Caki2 (cell line): ENCODE measurements at places on chromosomes 6 and 20.

- peak; percentile 91 for DNase-seq
Measured at GRCh38 chr20:43955062-43955749, 40.6 kb downstream of the TOX2 start.

- DNase-seq = peak; percentile 6
Measured at GRCh38 chr6:108781419-108782100, 66.7 kb upstream of the ARMC2 start.

- no peak for DNase-seq
Measured at GRCh38 chr6:119552021-119552420, 202.5 kb upstream of the MAN1A1 start.

- DNase-seq = no peak
Measured at GRCh38 chr6:164034602-164035140, 620.2 kb downstream of the QKI start.

- no peak for DNase-seq
Measured at GRCh38 chr6:93218096-93218495, 201.3 kb downstream of the EPHA7 start.

DNA sequence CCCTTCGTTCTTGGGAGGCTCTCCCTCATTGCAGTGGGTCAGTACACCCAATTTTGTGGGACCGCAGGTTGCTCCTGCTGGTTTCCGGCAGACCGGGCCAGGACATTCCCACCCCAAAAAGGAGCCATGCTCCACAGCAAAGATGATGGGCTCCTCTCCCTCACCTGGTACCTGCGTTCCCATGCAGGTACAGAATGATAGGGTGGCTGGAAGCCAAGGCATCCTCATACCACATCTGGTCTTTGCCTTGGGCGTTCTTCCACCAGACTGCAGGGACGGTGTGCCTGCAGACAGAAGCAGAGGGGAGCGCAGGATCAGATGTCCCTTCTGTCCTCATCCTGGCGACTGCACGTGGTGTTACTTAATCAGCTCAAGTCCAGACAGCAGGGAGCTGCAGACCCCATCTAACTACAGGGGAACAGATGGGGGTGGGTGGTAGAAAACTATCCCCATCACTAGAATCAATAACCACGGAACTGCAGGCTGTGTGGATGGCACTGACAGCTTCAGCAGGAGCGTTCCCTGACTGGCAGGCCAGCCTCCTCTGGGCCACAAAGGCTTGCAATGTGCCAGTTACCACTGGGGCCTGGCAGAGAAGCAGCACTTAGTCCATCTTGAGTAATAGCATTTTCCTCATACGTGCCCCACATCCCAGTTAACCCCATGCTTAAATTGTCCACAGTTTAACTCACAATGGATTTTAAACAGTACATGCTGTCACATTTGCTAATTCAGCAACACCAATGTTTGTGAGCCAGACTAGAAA, 70.4 kb downstream of the ABHD12 start:
- no peak for DNase-seq

- DNase-seq = no peak
Measured at GRCh38 chr6:85679445-85680123, 36.9 kb upstream of the SYNCRIP start.

- DNase-seq = no peak
Measured at GRCh38 chr6:22755605-22756004, 186.2 kb downstream of the HDGFL1 start.

GRCh38 chr6:136655239-136656014, 105.2 kb upstream of the MAP7 start:
- DNase-seq = no peak

- DNase-seq = no peak
Measured at GRCh38 chr20:62448038-62448437, 20.7 kb upstream of the RBBP8NL start.

- DNase-seq = no peak
Measured at GRCh38 chr6:17894905-17895304, 92.5 kb downstream of the KIF13A start.

DNA sequence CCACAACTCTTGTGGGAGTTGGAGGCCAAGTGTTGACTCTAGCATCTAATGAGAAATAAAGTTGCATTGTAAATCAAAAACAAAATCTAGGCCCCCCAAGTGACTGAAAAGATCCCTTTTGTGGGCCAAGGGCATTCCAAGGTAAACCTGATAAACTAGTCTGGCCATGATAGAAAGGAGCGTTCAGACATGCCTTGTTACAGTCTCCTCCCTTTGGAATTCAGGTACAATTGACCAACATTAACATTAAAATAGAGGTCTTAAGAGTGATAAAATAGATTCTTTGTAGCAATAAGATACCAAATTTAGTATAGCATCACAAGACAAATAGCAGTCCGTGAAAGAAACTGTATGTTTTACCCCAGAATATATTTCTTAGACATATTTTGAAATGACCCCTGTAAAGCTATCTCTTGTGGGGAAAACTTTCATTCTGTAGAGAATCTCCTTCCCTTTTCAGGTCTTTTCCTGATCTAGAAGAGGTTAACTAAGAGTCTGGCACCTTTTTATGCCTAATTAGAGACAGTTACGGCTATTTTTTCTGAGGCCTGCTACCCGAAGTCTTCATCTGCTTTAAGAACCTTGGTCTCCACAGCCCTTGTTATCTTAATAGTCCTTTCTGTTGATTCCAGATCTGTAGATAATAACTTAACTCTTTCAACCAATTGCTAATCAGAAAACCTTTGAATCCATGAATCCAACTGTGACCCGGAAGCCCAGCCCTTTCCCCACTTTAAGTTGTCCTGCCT, 495.4 kb upstream of the MMS22L start:
- DNase-seq = no peak

GRCh38 chr6:84615113-84615850, 149.1 kb downstream of the TBX18 start:
- DNase-seq = no peak

- DNase-seq = no peak
Measured at GRCh38 chr20:47377122-47377722, 20.7 kb upstream of the ZMYND8 start.

DNA sequence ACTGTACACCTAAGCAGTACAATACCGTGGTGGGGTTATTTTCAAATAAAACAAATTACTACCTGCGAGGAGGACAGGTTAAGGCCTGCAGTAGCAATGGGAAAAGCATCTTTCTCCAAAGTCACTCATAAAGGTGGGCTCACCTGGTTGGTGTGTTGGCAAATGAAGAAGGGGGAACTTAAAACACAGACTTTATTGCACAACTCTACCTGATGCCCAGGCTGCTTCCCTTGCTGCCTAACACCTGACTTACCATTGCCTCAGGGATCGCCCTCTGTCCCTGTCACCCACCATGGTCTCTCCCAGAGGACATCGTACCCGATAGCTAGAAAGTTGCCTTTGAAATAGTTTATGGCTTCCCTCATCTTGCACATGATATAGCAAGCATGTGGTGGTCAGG, 53.6 kb downstream of the GNAS start:
- DNase-seq = no peak

DNA sequence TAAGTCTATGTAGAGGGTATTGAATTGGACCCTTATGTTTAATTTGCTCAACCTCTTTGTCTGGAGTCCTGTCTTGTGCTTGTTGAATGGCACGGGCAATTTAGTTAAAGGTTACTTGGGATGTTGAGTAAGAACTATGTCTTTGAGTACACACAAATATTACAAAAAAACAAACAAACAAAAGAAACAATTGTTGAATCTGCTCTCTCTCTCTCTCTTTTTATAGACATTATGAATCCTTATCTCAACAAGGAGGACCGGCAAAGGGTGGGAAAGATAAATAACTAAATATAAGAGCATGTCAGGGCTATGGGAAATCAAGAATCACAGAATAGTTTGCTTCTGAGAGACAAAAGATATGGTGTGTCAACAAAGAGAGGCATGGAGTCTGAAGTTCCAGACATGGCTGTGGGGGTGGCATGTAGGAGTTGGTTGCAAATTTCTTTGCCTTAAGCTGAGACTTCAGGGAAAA, 608.6 kb downstream of the UTRN start:
- DNase-seq = no peak

DNA sequence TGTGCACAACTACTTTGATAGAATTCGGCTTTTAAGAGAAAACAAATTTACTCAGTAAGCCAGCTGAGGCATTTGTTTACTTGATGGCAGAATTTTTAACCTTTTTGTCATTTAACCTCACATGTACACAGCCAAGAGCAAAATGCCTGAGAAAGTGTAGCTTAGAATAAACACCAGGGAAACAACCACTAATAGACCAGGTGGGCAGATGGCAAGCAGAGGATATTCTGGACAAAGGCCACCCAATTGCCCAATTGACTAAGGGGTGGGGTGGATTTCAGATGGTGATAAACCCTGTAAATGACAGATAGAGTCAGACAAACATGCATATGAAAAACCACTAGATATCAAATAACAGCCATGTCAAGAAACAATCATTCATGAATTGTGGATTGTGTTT, 190.7 kb upstream of the FBXL4 start:
- DNase-seq = no peak

- no peak for DNase-seq
Measured at GRCh38 chr20:14913896-14914620, 576.6 kb upstream of the FLRT3 start.

GRCh38 chr6:39882531-39882899, 51.7 kb downstream of the MOCS1 start:
- peak; percentile 39 for DNase-seq

DNA sequence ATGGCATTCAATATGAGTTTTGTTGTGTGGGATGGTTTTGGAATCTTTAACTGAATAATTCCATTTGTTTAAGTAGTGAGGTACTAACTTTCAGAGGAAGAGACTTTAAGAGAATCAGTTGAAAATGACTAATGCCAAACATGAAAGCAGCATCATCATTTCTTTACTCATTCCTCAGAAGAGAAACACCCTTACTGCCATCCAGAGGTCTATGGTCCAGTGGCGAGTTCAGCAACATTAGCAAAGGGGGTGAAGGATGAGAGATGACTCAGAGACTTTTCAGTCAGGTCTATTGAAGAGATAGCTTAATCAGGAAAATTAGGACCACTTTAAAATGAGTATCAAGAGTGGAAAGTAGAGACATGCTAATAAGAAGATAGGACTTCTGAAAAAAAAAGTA, 118.8 kb downstream of the COL19A1 start:
- DNase-seq = peak; percentile 19

DNA sequence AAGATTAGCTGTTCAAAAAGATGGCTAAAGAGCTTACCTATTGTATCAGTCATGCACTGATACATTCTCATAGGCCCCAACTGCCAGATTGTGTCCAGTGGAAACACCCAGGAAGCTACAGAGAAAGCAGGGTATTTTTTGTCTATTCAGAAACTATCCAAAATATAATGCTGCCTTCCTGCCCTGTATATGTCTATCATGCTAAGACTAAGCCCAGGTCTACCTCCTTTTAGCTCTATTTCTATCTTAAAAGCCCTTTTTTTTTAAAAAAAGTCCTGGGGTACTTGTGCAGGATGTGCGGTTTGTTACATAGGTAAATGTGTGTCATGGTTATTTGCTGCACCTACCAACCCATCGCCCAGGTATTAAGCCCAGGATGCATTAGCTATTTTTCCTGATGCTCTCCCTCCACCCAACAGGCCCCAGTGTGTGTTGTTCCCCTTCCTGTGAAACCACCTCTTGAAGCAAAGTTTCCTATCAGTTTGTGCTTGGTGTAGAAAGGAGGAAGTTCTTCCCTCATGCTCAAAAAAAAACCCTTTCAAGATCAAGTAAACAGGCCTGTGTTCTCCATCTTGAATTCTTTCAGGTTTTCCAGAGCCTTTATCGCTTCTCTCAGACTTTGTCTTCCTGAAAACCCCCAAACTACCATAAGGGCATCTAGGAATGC, 514 bp downstream of the DEFB129 start:
- no peak for DNase-seq

DNA sequence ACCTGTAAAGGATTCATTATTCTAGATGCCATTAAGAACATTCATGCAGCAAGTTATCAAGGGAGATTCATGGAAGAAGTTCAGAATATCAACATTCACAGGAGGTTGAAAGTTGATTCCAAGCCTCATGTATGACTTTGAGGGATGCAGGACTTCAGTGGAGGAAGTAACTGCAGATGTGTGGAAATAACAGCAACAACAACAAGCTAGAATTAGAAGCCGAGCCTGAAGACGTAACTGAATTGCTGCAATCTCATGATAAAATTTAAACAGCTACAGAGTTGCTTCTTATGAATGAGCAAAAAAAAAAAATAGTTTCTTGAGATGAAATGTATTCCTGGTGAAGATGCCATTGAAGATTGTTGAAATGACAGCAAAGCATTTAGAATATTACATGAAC, 73.3 kb upstream of the NXT1 start:
- no peak for DNase-seq

- no peak for DNase-seq
Measured at GRCh38 chr6:69398311-69398710, 398.5 kb downstream of the LMBRD1 start.

- no peak for DNase-seq
Measured at GRCh38 chr6:144811140-144811539, 526.0 kb downstream of the UTRN start.

DNA sequence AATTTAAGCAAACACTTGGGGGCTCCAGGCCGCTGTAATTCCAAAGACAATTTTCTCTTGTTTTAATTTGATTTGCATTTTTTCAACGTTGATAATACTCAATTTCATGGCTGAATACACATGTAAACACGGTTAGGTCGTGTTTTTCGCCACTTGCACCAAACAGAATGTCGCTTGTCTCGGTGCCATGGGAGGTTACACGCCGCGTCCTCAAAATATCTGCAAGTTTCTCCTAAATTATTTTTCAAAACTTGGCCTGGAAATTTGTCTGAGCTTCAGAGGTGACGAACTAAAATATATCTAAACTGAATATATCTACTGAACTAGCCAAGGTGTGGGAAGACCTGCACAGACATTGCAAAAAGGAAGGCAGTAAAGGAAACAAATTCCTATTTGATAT, 15.0 kb downstream of the FOXA2 start:
- no peak for DNase-seq

GRCh38 chr6:130671119-130671518, 156.1 kb upstream of the SMLR1 start:
- DNase-seq = no peak

DNA sequence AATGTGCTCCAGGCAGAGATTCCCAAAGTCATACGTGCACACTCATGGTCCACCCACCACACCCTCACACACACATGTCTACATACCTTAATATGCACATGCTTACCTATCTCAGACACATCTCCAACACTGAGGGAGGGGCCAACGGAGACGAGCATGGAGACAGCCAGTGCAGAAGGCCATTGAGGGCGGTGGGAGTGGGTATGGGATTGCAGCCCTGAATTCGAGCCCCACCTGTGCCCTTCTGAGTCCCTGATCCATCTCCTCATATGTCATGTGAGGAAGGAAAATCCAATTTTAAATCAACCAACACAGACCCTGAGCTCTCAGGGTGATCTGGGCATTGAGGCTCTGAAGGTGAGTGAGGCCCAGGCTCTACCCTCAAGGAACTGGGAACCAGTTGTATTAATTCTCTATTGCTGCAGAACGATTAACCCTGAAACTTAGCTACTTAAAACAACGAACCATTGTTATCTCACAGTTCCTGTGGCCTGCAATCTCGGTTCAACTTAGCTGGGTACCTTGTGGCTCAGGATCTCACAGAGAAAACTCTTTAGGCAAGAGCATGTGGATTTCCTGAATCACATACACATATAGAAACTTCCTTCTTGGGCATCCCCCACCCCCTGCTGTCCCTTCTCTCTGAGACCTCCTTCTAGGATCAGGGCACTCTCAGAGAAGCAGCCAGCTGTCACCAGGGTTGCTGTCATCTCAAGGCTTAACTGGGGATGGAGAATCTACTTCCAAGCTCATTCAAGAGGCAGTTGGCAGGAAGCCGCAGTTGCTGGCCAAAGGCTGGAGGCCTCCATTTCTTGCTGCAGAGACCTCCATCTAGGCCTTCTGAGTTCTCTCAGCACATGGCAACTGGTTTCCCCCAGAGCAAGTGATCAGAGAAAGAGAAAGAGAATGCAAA, 28.3 kb downstream of the GLP1R start:
- DNase-seq = no peak

- DNase-seq = no peak
Measured at GRCh38 chr6:158472447-158472846, 87.4 kb upstream of the TMEM181 start.
